ENCODE measurements at places on chromosomes 12 and 14. TPM values are rescaled to one million over a fixed set of nuclear protein-coding genes. Genes with fewer than 3 reads are reported as not detected.

GRCh38 chr12:81639196-81639595 is 120.0 kb downstream of the PPFIA2 start:
- H3K4me1 ChIP-seq = no peaks in the 10 kb centered on the region
- DNase-seq = no peak
- no peaks in the 10 kb centered on the region for H3K27me3 ChIP-seq
- H3K4me3 ChIP-seq = no peak overlapping the region
- H3K36me3 ChIP-seq = no peaks in the 10 kb centered on the region
- no peak overlapping the region for H3K27ac ChIP-seq

DNA sequence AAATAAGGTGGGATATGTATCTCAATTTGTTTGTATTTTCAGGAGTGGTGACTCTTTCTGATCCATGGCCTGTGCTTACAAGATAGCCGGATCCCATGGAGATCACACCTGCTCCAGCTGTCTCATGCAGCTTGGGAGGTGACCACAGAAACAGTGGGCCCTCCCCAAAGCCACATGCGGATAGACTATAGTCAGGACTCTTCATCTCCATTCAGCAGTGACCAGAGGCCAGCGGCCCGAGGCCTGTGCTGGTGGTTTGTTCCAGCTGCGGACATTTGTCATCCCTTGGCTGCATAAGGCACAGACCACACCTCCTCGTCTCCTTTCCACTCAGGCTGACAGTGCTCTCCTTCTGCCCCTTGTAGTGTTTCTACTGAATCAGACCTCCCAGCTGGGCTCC is 14.7 kb upstream of the WNT5B start:
- no peaks in the 10 kb centered on the region for H3K27me3 ChIP-seq
- H3K4me3 ChIP-seq = no peak overlapping the region
- DNase-seq = no peak
- H3K4me1 ChIP-seq = peaks cover 4% of the 10 kb centered on the region
- H3K27ac ChIP-seq = no peak overlapping the region

GRCh38 chr12:65470256-65470655 is 191.8 kb downstream of the MSRB3 start:
- H3K4me1 ChIP-seq = no peaks in the 10 kb centered on the region
- H3K36me3 ChIP-seq = no peaks in the 10 kb centered on the region
- peak; percentile 16 for DNase-seq
- H3K27me3 ChIP-seq = no peaks in the 10 kb centered on the region
- H3K27ac ChIP-seq = no peak overlapping the region

DNA sequence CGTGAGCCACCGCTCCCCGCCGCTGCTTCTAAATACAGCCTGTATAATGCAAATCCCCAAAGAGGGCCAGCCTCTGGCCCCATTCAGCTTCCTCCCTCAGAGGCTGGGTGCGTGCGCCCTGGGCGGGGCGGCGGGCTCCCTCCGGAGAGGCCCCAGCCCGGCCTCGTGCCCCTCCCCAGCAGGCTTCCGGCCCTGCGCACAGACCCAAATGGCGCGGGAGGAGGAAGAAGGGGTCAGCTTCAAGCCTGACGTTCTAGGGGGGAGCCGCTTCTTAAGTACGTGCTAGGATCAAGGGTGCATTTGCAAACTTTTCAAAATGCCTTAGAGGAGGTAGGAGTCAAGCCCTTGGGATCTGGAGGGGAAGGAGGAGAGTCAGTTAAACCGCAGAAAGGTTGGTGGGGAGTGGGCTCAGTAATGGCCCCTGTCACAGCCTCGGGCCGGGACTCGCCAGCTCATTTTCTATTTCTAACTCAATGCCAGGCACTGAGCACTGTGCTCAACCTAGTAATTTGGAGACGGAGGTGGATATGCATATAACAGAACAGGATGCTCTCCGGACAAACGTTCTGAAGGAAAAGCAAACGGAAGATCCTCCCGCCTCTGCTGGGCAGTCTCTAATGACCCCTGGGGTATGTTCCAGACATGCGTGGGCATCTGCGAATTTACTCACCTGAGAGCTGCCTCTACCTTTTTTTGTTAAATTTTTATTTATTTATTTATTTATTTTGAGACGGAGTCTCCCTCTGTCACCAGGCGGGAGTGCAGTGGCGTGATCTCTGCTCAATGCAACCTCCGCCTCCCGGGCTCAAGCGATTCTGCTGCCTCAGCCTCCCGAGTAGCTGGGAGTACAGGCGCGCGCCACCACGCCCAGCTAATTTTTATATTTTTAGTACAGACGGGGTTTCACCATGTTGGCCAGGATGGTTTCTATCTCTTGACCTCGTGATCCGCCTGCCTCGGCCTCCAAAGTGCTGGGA is 32.3 kb downstream of the NINJ2 start:
- DNase-seq = peak; percentile 72
- H3K4me1 ChIP-seq = peaks cover 15% of the 10 kb centered on the region
- no peaks in the 10 kb centered on the region for H3K36me3 ChIP-seq
- H3K27ac ChIP-seq = peak overlapping the region; percentile 90
- H3K27me3 ChIP-seq = no peaks in the 10 kb centered on the region
- H3K4me3 ChIP-seq = peak overlapping the region; percentile 28

CFAP54 gene
- total RNA-seq = 36.6 TPM

- peaks cover 49% of the 10 kb centered on the region for H3K4me1 ChIP-seq
- H3K4me3 ChIP-seq = no peak overlapping the region
- peak overlapping the region; percentile 99 for H3K27ac ChIP-seq
- H3K36me3 ChIP-seq = peaks cover 77% of the 10 kb centered on the region
- H3K27me3 ChIP-seq = no peaks in the 10 kb centered on the region
Measured at GRCh38 chr12:6328945-6329702, 12.8 kb downstream of the TNFRSF1A start.

SLCO1C1 gene
- total RNA-seq = not detected

DNA sequence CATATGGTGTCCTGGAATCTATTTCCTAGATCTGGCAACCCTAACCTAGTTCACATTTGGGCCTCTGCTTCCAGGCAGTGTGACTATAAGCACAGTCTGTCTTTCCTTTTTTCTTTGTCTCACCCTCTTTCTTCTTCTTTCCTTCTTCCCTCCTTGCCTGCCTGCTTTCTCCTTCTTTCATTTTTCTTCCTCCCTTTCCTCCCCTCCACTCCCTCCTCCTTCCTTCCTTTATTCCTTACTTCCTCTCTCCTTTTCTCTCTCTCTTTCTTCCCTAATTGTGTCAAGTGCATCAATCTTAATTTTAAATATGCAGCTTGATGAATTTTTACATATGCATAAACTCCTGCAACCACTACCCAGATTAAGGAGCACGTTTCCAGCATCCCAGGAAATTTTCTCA is 4.6 kb upstream of the DAO start:
- no peak for DNase-seq
- H3K36me3 ChIP-seq = no peaks in the 10 kb centered on the region
- no peak overlapping the region for H3K4me3 ChIP-seq
- no peak overlapping the region for H3K27ac ChIP-seq
- H3K27me3 ChIP-seq = no peaks in the 10 kb centered on the region
- H3K4me1 ChIP-seq = no peaks in the 10 kb centered on the region

GRCh38 chr12:81417056-81417455 is 339.2 kb downstream of the ACSS3 start:
- no peaks in the 10 kb centered on the region for H3K27me3 ChIP-seq
- H3K27ac ChIP-seq = no peak overlapping the region
- H3K36me3 ChIP-seq = no peaks in the 10 kb centered on the region
- no peak overlapping the region for H3K4me3 ChIP-seq
- H3K4me1 ChIP-seq = no peaks in the 10 kb centered on the region

DNA sequence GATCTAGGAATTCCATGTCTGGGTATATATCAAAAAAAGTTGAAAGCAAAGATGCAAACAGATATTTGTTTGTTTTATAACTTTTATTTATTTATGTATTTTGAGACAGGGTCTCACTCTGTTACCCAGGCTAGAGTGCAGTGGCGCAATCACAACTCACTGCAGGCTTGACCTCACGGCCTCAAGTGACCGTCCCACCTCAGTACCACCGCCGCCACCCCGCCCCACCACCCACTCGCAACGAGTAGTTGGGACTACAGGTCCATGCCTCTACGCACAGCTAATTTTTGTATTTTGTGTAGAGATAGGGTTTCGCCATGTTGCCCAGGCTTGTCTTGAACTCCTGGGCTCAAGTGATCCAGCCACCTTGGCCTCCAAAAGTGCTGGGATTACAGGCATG is 66.5 kb upstream of the KTN1 start:
- H3K27me3 ChIP-seq = no peaks in the 10 kb centered on the region
- no peak overlapping the region for H3K4me3 ChIP-seq
- DNase-seq = no peak
- no peaks in the 10 kb centered on the region for H3K4me1 ChIP-seq
- H3K36me3 ChIP-seq = no peaks in the 10 kb centered on the region

- H3K27ac ChIP-seq = no peak overlapping the region
- no peaks in the 10 kb centered on the region for H3K27me3 ChIP-seq
- peaks cover 11% of the 10 kb centered on the region for H3K4me1 ChIP-seq
- no peaks in the 10 kb centered on the region for H3K36me3 ChIP-seq
- peak; percentile 67 for DNase-seq
- H3K4me3 ChIP-seq = no peak overlapping the region
Measured at GRCh38 chr14:67285876-67286452, 44.7 kb downstream of the PALS1 start.

TAS2R10 gene
- total RNA-seq = not detected

GRCh38 chr12:123397400-123397799 is 13.5 kb downstream of the KMT5A start:
- DNase-seq = no peak
- peak overlapping the region; percentile 76 for H3K27ac ChIP-seq
- no peak overlapping the region for H3K4me3 ChIP-seq
- H3K27me3 ChIP-seq = no peaks in the 10 kb centered on the region
- H3K36me3 ChIP-seq = peaks cover 90% of the 10 kb centered on the region
- peaks cover 70% of the 10 kb centered on the region for H3K4me1 ChIP-seq

GRCh38 chr12:89490922-89491321 is 33.7 kb downstream of the GALNT4 start:
- H3K4me3 ChIP-seq = no peak overlapping the region
- H3K4me1 ChIP-seq = peaks cover 19% of the 10 kb centered on the region
- H3K27ac ChIP-seq = no peak overlapping the region
- peaks cover 64% of the 10 kb centered on the region for H3K36me3 ChIP-seq

GRCh38 chr12:23596568-23596967 is 352.9 kb downstream of the SOX5 start:
- H3K27ac ChIP-seq = no peak overlapping the region
- no peaks in the 10 kb centered on the region for H3K36me3 ChIP-seq
- no peak overlapping the region for H3K4me3 ChIP-seq
- H3K4me1 ChIP-seq = no peaks in the 10 kb centered on the region
- DNase-seq = no peak
- no peaks in the 10 kb centered on the region for H3K27me3 ChIP-seq

ABHD12B gene
- total RNA-seq = not detected

MSI1 gene
- not detected for total RNA-seq

IL31 gene
- not detected for total RNA-seq

- H3K27me3 ChIP-seq = no peaks in the 10 kb centered on the region
- no peak overlapping the region for H3K27ac ChIP-seq
- H3K4me1 ChIP-seq = no peaks in the 10 kb centered on the region
- H3K36me3 ChIP-seq = peaks cover 4% of the 10 kb centered on the region
- H3K4me3 ChIP-seq = no peak overlapping the region
Measured at GRCh38 chr14:65470404-65470880, 57.9 kb downstream of the FUT8 start.

DNA sequence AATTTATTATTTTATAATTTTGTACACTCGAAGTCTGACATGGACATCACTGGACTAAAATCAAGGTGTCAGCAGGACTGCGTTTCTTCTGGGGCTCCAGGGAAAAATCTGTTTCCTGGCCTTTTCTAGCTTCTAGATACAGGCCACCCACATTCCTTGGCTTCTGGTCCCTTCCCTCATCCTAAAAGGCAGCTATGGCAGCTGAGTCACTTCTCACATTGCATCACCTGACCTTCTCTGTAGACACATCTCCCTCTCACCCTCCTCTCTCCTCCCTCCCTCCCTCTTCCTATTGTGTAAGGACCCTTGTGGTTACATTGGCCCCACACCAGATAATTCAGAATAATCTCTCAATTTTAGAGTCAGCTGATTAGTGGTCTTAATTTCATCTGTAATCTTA is 92.4 kb downstream of the RPS6KA5 start:
- DNase-seq = no peak
- H3K4me1 ChIP-seq = peaks cover 26% of the 10 kb centered on the region
- H3K27me3 ChIP-seq = no peaks in the 10 kb centered on the region
- H3K27ac ChIP-seq = no peak overlapping the region

DNA sequence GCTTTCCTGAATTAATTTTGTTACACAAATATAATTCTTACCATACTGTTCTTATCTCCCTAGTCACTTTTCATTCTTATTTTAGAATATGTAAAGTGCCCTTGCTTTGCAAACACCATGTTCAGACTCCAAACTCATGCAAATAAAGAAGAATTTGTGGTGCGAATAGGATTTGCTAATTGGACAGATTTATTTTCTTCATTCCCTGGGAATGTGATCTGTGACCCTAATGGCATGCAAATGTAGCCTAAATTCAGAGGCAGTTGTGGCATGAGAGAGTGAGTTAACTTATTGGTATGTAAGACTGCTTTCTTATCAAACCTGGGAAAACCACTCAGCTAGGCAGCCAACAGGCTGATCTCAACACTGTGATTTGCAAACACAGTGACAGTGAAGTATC is 10.0 kb downstream of the CAPZA3 start:
- peak; percentile 11 for DNase-seq
- no peak overlapping the region for H3K27ac ChIP-seq
- no peak overlapping the region for H3K4me3 ChIP-seq

DNA sequence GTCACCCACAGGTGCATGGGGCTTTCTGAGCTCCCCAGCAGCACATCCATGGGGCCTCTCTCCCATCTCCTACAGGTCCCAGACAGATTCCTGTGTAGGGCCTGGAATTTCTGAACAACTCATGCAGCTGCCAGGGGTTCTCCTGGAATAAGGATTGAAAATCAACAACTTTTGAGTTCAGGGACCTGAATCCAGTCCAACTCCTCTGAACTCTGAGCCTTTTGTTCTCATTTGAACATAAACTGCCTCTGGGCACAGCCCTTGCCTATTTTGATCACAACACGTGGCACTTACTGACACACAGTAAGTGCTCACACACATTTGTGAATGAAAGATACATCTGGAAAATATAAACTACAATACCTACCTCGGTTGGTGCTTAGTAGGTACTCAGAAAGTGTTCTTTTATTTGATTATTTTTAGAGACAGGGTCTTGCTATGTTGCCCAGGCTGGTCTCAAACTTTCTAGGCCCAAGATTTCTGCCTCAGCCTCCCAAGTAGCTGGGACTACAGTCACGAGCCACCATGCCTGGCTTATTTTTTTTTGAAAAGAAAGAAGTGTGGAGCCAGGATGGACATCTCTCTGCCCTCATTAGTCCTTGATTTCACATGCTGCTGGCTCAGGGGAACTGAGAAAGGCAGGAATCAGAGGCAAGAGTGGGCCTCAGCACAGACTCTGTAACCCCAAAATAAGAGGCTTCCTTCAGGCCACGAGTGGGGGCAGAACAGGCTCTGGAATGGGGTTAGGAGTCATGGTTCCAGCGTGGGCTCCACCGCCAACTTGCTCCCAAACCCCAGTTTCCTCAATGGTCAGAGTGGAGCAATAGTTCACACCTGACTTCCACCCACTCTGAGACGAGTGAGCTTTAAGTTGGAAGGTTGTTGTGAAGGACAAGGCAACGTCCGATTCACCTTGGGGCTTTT is 27.0 kb downstream of the SYNE3 start:
- H3K36me3 ChIP-seq = no peaks in the 10 kb centered on the region
- no peak overlapping the region for H3K27ac ChIP-seq
- no peaks in the 10 kb centered on the region for H3K27me3 ChIP-seq
